Stimulated activated CD8-positive, alpha-beta memory T cell treated with anti-CD3 and anti-CD28 coated beads, Interleukin-15, amount 100 ng/mL, for 24 hours (primary cell): ENCODE measurements at places on chromosomes 2 and 18.

DNA sequence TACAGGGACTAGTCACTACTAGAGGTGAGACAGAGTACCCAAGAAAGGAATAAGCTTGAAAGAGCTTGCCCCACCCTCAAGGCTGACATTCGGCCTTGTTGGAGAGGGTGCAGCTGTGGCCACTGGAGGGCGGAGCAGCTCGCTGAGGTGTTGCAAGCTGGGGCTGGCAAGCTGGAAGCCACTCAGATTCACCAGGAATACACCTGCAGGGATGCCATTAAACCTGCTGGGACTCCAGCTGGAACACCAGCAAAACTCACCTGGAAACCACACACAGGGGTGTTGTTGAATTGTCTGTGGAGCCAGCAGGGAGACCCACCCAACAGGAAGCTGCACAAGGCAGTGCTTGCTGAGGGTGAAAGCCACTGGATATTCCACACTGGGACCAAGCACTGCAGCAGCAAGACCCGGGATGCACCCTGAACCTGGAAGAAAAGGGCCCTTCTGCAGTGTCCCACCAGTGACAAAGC is 26.1 kb downstream of the KCTD18 start:
- no peak for DNase-seq

- DNase-seq, result no peak
Observed at GRCh38 chr2:3664925-3665324, 6.9 kb downstream of the ALLC start.

DNA sequence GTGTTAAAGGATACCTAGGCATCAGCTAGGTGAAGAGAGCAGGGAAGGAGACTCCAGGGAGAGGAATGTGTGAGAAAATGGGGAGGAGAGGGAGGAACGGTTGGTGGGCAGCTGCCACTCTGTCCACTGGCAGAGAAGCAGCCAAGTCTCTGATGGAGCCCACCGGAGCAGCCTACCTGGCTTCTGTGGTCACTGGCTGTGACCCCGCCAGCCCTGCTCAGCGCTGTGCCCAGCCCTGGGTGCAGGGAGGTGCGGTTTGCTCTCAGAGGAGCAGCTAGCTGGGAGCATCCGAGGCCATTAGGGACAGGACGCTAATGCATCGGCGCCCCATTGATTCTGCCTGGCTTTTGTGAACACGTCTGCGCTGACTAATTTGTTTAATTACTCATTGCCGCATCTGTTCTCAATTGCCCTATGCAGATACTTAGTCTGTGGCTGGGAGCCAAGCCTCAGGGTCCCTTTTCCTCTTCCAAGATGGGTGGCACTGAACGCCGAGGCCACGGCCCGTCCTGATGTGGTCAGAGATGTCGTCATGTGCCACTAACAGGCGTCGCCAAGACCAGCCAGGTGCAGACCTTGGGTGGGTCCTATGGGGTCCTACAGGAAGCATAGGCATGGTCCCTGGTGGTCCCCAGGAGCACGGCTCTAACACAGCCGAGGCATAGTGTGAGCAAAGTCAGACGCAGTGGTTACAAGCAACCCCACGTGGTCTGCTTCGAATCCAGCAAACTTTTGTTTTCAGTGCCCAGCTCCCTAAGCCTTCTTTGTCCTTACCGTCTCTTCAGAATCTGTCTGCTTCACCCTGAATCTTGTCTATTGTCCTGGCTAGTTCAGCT is 82.0 kb downstream of the RRM2 start:
- no peak for DNase-seq

DNA sequence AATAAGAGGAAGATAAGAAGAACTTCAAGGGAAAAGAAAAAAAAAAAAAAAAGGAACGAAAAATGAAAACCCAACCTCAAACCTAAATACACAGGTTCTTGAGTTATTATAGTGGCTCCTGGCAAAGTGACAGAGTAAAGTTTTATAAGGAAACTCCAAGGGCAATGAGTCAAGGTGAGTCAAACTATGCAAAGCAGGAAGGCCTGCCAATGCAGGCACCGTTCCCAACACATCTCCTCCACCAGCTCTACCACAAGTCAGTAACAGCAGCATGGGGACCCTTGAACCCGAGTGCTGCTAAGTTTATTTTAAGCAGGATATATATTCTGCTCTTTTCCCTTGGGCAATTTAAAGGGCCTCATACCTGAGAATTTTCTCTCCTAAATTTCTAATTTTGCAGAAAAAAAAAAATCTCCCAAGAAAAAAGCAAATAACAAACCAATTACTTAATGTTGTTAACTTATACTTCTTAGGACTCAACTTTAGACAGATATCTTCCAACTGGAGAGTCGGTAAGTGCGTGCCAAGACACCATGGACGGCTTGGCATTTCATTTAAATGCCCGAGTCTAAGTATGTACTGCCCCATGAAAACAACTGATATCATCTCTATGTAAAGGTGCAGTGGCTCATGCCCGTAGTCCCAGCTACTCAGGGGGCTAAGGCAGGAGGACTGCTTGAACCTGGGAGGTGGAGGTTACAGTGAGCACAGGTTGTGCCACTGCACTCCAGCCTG is 75.7 kb upstream of the TFCP2L1 start:
- DNase-seq, result no peak

DNA sequence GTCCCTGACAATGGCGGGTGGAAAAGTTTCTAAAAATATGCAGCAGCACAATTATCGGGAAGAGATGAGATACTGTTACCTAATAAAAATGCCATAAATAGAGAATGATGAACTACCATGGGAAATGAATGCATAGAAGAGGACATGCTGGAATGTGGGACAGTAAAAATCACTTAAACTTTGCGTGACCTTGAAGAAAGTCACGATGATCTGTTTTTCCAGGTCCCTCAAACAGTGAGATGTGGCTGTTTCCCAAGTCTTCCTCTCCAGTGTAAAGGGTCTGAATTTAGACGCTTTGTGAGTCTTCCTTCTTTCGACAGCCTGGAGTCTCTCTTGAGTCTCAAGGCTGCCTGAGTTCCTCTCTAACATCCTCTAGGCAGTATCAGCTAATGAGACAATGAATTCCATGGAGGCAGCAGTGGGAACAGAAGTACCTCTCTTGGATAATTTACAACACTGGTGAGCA is 1.4 kb downstream of the CLUL1 start:
- DNase-seq, result no peak

DNA sequence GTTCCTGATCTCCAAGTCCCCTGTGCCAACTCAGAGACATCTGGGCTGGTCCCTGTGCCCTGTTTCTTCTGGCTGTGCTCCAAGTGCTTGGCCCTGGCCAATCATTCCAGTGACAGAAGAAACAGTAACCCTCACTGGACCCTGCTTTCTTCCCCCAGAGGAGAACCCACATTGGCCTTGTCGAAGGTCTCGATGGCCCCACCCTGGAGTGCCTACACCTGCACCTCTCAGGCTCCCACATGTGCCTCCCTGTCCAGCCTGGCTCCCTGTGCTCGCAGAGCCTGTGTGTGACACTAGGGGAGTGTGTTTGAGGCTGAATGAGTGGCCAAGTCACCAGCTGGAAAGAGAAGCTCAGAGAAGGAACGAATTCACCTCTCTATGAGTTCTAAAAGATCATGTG is 5.9 kb upstream of the MAL start:
- no peak for DNase-seq

GRCh38 chr2:20474757-20475566 is 28.1 kb downstream of the RHOB start:
- DNase-seq, result no peak

DNA sequence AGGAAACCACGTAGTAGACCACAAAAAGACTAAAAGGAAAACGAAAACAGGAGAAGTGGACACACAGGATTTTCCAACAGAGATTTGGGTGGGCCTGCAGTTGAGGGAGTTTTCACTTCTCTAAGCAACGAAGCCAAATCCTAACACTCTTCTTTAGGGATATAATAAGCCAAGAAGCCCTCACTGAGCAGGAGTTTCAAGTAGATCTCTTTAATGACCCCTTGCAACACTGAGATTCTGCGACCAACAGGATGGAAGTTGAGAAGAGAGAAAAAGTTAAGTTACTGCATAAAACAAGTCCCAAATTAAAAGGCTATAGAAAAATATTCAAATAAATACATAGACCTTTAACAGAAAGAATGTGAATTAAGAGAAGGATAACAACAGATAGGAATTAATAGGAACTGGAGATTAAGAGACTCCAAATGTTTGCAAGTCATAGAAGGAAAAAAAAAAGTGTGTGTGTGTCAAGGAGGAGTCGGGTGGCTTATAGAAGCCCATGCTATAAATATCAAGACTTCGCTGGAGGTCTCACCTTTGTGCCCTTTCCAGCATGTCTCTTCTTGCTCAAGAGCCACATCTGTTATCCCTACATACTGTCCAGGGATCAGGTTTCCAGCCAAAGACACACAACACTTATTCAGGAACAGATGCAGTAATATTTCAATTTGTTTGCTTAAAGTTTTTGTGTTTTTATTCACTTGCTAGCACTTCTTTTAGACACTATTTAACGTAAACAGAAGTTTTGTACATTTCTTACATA is 69.4 kb upstream of the ARHGAP28 start:
- no peak for DNase-seq

- DNase-seq, result no peak
Observed at GRCh38 chr18:33369711-33370449, 70.6 kb downstream of the CCDC178 start.

DNA sequence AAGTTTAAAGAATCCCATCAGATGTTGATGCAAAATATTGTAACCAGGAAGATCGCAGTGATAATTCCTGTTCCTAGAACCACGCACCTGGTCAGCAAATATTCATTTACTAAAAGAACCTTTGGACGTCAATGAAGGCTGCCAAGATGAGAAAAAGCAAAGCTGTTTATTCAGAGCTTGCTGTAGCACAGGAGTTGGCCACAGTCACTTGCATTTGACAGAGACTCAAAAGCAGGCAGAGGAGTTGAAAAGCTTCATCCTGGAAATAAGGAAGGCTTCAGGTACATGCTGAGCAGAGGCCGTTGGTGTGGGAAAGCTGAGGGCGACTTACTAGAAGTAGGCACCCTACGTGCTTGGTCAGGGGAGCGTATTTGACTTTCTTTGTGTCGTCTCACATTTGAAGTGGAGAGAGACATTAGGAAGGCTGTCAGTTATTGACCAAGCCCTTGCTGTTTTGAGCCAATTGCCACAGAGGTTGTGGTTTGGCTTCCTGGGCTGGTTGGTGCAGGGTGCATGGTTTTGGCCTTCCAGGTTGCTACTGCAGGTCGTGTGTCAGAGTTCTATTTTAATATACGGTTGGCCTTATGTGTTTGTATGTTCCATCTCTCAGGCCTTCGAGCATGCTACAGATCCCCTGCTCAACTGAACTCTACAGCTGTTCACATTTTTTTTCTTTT is 289.6 kb downstream of the METTL4 start:
- DNase-seq, result no peak

DNA sequence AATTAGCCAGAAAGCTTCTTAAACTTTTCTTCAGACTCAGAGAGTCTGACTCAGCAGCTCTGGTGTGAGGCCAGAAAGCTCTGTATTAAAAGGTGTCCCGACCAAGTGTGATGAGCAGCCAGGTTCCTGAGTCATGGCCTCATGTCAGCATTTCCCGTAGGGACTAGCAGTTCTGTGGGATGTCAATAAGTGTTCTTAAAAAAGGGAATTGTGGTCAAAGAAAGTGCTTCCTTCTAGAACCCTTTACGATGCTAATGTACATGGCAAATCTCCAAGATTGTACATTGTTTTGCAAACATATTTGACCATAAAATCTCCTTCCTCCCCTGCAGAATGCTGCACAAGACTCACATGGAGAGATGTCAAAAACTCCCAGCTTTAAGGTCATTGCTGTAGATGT is 80.1 kb downstream of the PLA2R1 start:
- DNase-seq, result no peak

DNA sequence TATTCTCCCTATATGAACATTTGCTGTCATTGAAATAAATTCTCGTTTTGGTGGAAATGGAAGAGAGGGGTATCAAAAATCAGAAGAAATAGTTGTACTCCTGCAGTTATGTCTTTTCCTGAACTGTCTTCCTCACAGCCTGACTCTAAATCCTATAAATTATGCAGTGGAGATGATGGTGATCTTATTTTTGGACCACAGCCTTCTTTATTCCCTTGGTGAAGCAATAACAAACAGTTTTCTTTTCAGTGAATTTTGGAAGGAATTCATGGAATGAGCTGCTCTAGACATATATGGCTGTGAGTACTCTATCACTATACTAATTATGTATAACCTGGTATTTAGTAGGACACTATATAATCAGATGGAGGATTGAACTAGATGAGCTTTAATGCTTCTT is 1.7 kb upstream of the SLC25A12 start:
- DNase-seq, result no peak

DNA sequence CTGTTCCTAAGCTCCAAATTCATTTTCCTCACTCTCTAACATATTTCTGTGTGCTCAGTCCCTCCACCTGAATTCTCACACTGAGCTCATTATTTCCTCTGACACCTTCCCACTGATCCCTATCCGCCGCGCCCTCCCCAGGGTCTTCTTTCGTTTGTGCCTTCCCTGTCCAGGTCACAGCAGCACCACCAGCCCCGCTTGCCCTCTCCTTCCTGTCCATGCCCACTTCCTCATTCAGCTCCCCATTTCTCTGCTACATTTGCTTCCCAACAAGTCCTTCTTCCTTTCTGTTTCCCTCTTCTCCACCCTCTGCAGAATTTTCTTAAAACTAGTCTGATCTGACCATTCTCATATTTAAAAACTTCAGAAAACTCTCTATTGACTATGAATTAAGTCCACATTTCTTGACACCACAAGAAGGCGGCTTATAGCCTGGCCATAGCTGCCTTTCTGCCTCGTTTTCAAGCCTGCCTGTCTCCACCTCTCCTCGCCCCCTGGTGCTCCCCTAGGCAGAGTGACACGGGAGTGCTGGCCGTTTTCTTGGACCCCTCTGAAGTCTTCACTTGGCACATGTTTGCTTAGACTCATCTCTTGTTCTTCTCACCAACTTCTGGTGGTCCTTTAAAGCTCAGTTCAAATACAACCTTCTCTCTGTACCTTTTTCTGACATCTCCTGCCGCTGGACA is 138.7 kb upstream of the BOD1L2 start:
- DNase-seq, result no peak

- no peak for DNase-seq
Observed at GRCh38 chr2:52475590-52475989, 1292.0 kb upstream of the CHAC2 start.

GRCh38 chr2:187581125-187581896 is 27.1 kb upstream of the TFPI start:
- no peak for DNase-seq

DNA sequence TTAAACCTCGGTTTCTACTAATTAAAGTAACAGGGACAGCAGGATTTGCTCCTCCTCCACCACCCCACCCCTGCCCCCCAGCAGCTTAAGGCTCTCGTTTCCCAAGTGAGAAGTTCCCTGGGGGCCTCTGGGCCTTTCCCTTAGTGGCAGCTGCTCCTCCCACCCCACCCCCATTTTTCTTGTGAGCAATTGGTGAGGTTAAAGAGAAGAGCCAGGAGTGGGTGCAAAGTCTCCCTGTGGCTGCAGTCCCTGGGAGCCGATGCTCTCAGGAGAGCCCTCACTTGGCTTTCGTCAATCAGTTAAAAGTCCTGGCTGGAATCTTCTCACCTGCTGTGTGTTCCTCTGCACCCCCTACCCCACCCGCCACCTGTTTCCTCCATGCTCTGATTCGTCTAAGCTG is 48.7 kb upstream of the AGAP1 start:
- no peak for DNase-seq

DNA sequence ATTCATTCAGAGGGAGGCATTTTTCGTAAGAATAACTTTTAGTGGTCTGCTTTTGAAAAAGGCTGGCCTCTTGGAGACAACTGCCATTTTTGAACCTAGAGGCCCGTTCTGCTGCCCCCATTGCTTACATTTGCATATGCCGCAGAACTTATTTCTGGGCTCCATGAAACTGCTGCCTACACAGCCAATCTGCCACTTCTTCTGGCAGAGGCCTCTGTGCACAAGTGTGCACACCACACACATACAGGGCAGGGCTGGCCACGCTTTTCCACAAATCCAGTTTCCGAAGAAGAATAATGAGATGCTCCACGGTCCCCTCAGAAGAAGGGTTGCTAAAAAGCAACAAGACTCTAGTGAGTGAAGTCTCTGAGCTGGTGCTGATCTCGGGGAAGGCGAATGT is 56.2 kb downstream of the TMEM200C start:
- DNase-seq, result no peak
